ENCODE measurements at places on chromosomes 3 and 15. TPM values are rescaled to one million over a fixed set of nuclear protein-coding genes. Genes with fewer than 3 reads are reported as not detected.
A peak's percentile ranks its signal among the peaks of the same experiment; 100 is the strongest.

RAD18 gene
- total RNA-seq, result 35.4 TPM

IP6K2 gene
- 119 TPM for total RNA-seq

CFAP92 gene
- total RNA-seq, result not detected

SAMD7 gene
- total RNA-seq, result not detected

LRRC2 gene
- 2.0 TPM for total RNA-seq

CCR3 gene
- total RNA-seq, result not detected

MELTF gene
- 23.6 TPM for total RNA-seq

LEKR1 gene
- not detected for total RNA-seq

TGM5 gene
- 8.3 TPM for total RNA-seq

ZBED2 gene
- total RNA-seq, result 4.9 TPM

DGKG gene
- total RNA-seq, result 2.5 TPM

GRCh38 chr15:25993506-25993905 is 130.4 kb upstream of the ATP10A start:
- H3K27me3 ChIP-seq, result no peaks in the 10 kb centered on the region
- DNase-seq, result no peak
- H3K4me1 ChIP-seq, result no peaks in the 10 kb centered on the region
- no peak overlapping the region for H3K27ac ChIP-seq
- H3K4me3 ChIP-seq, result no peak overlapping the region

GRCh38 chr15:31358957-31359701 is 32.5 kb downstream of the KLF13 start:
- H3K4me3 ChIP-seq, result no peak overlapping the region
- H3K27ac ChIP-seq, result peak overlapping the region; percentile 95
- H3K27me3 ChIP-seq, result no peaks in the 10 kb centered on the region
- H3K4me1 ChIP-seq, result peaks cover 100% of the 10 kb centered on the region

- no peaks in the 10 kb centered on the region for H3K27me3 ChIP-seq
- peaks cover 27% of the 10 kb centered on the region for H3K4me1 ChIP-seq
- no peak for DNase-seq
- no peak overlapping the region for H3K4me3 ChIP-seq
- H3K36me3 ChIP-seq, result no peaks in the 10 kb centered on the region
- no peak overlapping the region for H3K27ac ChIP-seq
Measured at GRCh38 chr3:31946484-31947081, 34.5 kb downstream of the OSBPL10 start.

- no peaks in the 10 kb centered on the region for H3K36me3 ChIP-seq
- H3K27ac ChIP-seq, result no peak overlapping the region
- H3K27me3 ChIP-seq, result no peaks in the 10 kb centered on the region
- DNase-seq, result no peak
- H3K4me1 ChIP-seq, result no peaks in the 10 kb centered on the region
- H3K4me3 ChIP-seq, result no peak overlapping the region
Measured at GRCh38 chr3:138441256-138441655, 6.8 kb downstream of the ESYT3 start.

GRCh38 chr3:2680236-2680635 is 429.9 kb downstream of the IL5RA start:
- no peaks in the 10 kb centered on the region for H3K27me3 ChIP-seq
- no peak for DNase-seq
- no peaks in the 10 kb centered on the region for H3K4me1 ChIP-seq
- no peaks in the 10 kb centered on the region for H3K36me3 ChIP-seq
- no peak overlapping the region for H3K4me3 ChIP-seq

DNA sequence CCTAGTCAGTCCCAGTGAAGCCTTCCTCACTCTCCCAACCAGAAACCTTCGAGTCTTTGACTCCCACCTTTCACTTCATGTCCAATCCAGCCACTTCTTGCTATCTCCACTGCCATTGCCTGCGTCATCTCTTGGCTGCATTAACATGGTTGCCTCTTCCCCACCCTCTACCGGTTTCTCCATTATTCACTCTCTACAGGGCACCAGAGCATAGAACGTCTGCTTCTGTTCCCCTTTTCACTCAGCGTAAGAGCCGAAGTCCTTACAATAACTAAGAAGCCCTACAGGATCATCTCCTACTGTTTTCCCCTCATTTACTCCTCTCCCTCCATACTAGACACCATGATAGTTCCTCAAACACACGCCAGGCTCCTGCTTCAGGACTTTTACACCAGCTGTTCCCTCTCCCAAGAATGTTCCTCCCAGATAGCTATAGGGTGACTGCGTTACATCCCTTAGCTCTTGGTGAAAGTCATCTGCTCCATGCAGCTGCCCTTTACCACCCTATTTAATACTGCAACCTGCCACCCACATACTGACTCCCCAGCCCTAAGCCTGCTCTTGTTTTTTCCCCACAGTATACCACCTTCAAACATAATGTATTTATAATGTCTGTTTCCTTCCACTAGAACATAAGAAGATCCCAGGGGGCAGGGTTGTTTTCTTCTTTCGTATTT is 30.9 kb downstream of the RCN2 start:
- no peaks in the 10 kb centered on the region for H3K27me3 ChIP-seq
- no peak for DNase-seq
- no peaks in the 10 kb centered on the region for H3K36me3 ChIP-seq
- no peaks in the 10 kb centered on the region for H3K4me1 ChIP-seq
- no peak overlapping the region for H3K4me3 ChIP-seq

GRCh38 chr3:101984356-101984755 is 135.0 kb downstream of the NFKBIZ start:
- H3K36me3 ChIP-seq, result no peaks in the 10 kb centered on the region
- H3K4me1 ChIP-seq, result no peaks in the 10 kb centered on the region
- H3K27me3 ChIP-seq, result no peaks in the 10 kb centered on the region
- H3K4me3 ChIP-seq, result no peak overlapping the region

DNA sequence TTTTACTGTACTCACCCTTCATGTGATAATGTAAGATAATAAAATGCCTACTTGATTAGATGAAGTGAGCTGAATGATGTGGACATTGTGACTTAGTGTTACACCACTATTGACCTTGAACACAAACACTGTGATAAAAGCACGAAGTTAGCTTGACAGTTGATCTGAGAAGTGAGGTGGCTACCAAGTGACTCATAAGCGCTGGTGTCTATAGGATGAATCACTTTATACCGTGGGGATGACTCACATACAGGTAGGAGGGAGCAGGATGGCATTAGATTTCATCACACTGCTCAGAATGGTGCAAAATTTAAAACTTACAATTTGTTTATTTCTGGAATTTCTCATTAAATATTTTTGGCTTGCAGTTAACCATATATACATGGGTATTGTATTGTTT is 174.7 kb upstream of the CNTN3 start:
- DNase-seq, result no peak
- H3K36me3 ChIP-seq, result no peaks in the 10 kb centered on the region
- no peak overlapping the region for H3K4me3 ChIP-seq

GRCh38 chr15:31328428-31328968 is 1.9 kb downstream of the KLF13 start:
- no peaks in the 10 kb centered on the region for H3K36me3 ChIP-seq
- peak overlapping the region; percentile 77 for H3K4me3 ChIP-seq
- DNase-seq, result no peak
- H3K27me3 ChIP-seq, result no peaks in the 10 kb centered on the region

DNA sequence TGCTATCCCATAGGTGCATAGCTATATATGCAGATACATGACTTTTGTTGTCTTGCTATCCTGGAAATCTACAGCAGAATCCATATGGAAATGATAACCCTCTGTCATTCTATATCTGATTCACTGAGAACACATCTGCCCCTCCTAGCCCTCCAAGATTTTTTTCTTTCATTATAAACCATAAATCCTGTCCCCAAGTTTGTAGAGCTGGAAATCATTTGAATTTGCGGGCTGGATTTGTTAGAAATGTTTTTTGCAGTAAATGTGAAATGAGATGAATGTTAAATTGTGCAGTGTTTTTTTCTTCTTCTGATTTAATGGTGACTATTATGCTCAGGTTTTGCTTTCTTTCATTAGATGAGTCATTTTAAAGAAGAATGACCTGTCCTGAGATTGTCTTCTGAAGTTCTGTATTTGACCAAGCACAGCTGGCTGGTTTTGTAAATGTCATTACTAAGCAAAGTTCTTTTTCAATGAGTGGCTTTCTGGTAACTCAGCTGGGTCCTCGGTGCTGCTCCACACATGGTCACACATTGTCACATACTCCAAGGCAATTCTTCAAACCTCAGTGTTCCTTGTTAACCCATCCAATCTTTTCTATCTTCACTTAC is 25.3 kb upstream of the ABHD17C start:
- no peaks in the 10 kb centered on the region for H3K27me3 ChIP-seq
- DNase-seq, result no peak
- no peak overlapping the region for H3K27ac ChIP-seq
- no peaks in the 10 kb centered on the region for H3K36me3 ChIP-seq
- no peak overlapping the region for H3K4me3 ChIP-seq

- no peaks in the 10 kb centered on the region for H3K36me3 ChIP-seq
- H3K4me3 ChIP-seq, result no peak overlapping the region
- H3K4me1 ChIP-seq, result peaks cover 39% of the 10 kb centered on the region
Measured at GRCh38 chr3:24388159-24388558, 106.5 kb downstream of the THRB start.

DNA sequence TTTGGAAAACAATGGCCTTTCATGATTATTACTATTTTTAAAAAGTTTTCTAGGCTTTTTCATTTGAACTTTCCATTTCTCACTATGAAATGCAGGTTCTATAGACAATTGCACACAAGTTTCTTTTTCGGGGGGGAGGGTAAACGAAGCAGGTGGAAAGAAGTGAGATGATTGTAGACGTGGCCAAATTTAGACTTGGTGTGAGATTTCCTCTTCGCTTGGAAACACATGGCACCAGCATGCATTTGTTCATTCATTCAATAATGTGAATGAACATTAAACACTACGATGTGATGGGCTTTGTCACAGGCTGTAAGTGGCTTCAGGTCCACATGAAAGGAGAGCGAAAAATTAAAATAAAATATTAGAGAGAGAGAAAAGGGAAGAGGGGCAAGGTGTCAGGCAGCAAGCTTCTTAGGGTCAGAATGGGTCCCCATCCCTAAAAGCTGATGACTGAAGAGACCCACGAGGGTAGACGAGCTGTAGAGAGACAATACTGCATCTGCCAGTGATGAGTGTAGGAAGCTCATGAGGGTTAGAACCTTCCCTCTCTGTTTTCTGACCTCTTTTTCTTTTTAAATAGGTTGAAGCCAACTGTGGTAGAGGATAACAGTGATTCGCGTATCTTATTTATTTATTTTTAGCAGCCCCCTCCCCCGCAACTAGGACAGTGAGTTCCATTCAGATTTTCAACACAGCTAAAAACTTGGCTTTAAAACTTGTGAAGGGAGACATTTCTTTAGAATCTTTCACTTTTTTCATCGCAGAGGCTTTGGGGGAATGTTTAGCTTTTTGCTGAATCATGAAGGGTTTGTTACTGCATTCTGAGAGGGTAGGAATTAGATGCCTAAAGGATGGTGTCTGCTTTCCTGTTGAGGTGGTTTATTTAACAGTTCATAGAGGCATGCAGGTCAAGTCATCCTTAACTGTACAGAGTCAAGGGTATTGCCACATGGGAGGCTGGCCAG is 36.2 kb downstream of the GAP43 start:
- H3K36me3 ChIP-seq, result no peaks in the 10 kb centered on the region
- no peaks in the 10 kb centered on the region for H3K27me3 ChIP-seq
- H3K4me1 ChIP-seq, result peaks cover 30% of the 10 kb centered on the region
- peak overlapping the region; percentile 97 for H3K27ac ChIP-seq

- H3K4me3 ChIP-seq, result no peak overlapping the region
- H3K27me3 ChIP-seq, result no peaks in the 10 kb centered on the region
- H3K27ac ChIP-seq, result no peak overlapping the region
- DNase-seq, result no peak
Measured at GRCh38 chr15:48472756-48473155, 141.5 kb downstream of the DUT start.

- H3K27me3 ChIP-seq, result no peaks in the 10 kb centered on the region
- H3K4me3 ChIP-seq, result peak overlapping the region; percentile 1
- H3K36me3 ChIP-seq, result no peaks in the 10 kb centered on the region
Measured at GRCh38 chr3:188975600-188976314, 196.0 kb upstream of the TPRG1 start.

DNA sequence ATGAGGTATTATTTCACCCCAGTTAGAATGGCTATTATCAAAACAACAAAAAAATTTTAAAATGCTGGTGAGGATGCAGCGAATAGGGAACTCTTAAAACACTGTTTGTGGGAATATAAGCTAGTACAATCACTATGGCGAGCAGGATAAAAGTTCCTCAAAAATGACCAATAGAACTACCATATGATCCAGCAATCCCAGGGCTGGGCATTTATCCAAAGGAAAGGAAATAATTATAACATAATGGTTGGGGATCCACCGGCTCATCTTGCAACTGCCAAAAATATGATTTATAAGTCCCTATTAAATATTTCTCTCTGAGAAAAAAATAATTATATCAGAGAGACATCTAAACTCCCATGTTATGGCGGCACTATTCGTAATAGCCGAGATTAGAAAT is 127.6 kb upstream of the MME start:
- DNase-seq, result no peak
- H3K36me3 ChIP-seq, result no peaks in the 10 kb centered on the region
- no peaks in the 10 kb centered on the region for H3K27me3 ChIP-seq

GRCh38 chr3:183214277-183214612 is 38.8 kb upstream of the B3GNT5 start:
- no peaks in the 10 kb centered on the region for H3K36me3 ChIP-seq
- no peaks in the 10 kb centered on the region for H3K27me3 ChIP-seq
- no peak overlapping the region for H3K27ac ChIP-seq
- no peak overlapping the region for H3K4me3 ChIP-seq
- DNase-seq, result no peak

GRCh38 chr3:106067711-106068110 is 198.9 kb upstream of the CBLB start:
- no peak for DNase-seq
- no peaks in the 10 kb centered on the region for H3K27me3 ChIP-seq
- no peaks in the 10 kb centered on the region for H3K4me1 ChIP-seq
- no peaks in the 10 kb centered on the region for H3K36me3 ChIP-seq
- no peak overlapping the region for H3K4me3 ChIP-seq

DNA sequence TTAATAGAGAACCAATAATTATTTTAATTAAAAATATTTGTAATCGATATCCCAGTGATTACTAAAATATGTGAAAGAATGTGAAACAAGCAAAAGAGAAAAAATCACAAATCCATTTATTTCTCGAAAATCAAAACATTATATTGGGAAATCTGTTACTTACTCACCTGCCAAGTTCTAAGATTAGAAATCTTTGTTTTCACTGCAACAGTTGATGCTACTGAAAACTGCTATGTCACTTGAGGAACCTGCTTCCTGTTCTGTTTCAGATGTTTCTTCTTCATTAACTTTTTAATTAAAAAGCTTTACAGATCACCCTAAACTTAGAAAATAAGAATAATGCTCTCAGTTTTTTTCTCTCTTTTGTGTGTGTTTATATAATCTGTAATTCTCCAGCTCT is 13.7 kb upstream of the DPH6 start:
- no peak overlapping the region for H3K27ac ChIP-seq
- H3K36me3 ChIP-seq, result no peaks in the 10 kb centered on the region
- DNase-seq, result no peak
- no peak overlapping the region for H3K4me3 ChIP-seq
- no peaks in the 10 kb centered on the region for H3K27me3 ChIP-seq
- H3K4me1 ChIP-seq, result no peaks in the 10 kb centered on the region

Measured in vagina (tissue), 2 donors.